ENCODE measurements at places on chromosomes 1 and 21.

- DNase-seq, result no peak
Measured at GRCh38 chr1:172041742-172042141, 200.4 kb downstream of the DNM3 start.

DNA sequence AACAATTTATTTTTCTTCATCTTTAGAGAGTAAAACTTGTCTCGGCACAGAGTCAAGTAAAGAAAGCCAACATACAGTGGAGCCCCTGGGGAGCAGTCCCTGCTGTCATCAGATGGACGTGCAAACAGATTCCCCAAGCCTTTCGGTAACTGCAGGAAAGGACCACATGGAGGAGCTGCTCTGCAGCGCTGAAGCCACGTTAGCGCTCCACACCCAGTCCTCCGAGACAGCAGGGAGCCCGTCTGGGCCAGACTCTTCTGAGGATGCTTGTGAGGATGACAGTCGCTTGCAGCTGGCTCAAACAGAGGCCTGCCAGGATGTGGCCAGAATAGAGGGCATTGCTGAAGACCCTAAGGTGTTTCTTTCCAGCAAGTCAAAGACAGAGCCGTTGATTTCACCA, 77.1 kb upstream of the SCCPDH start:
- no peak for DNase-seq

- no peak for DNase-seq
Measured at GRCh38 chr21:41759926-41760325, 6.9 kb downstream of the RIPK4 start.

GRCh38 chr1:35603468-35603867, 30.4 kb downstream of the TFAP2E start:
- DNase-seq, result no peak

GRCh38 chr1:24929398-24930259, 447 bp downstream of the RUNX3 start:
- DNase-seq, result peak; percentile 30

DNA sequence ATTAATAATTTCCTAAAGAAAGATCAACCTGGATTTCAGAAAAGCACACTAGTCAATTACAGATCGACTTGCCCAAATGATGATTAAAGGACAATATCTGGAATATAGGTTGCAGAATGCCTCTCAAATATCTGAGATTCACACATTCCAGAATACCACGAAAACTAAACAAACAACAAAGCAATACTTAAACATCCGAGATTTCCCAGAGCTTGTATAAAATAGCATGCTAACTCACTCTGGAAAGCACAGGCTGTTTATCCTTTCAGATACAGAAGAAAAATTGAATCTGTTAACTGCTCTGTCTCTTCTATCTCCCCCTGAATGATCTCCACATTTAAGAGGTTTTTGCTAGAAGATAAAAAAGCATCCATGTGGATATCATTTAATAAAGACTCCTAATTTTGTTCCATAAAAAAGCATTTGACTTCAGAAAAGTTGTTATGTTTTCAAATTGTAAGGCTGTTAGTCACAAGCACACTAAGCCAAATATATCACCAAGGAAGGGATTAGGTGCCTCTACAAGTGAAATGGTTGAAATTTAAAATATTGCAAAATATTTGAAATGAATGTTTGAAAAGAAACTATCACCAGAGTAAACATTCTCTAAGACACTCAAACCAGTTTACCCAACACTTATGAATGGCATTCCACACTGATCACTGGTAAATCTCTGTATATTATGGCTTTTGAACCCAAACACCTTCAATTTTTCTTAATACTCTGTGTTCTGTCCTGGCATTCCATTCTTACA, 865.1 kb upstream of the ADAMTS5 start:
- DNase-seq, result no peak

GRCh38 chr1:231844986-231845502, 218.5 kb downstream of the DISC1 start:
- DNase-seq, result no peak

DNA sequence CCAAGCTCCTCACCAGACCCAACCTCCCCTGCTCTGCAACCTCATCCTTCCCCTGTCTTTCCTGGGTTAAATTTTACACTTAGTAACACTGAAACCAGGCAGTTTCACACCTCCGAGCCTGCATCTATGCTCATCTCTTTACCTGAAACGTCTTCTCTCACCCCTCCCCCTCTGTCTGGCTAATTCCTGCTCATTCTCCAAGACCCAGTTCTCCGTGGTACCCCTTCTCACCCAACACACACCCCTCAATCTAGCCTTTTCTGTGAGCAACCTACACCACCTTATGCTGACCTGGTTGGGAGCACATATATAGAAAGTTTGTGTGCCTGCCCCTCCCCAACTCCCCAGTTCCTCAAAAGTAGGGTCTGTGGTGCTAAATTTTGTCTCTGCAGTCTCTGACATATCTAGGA, 3.7 kb upstream of the KIAA1614 start:
- no peak for DNase-seq

DNA sequence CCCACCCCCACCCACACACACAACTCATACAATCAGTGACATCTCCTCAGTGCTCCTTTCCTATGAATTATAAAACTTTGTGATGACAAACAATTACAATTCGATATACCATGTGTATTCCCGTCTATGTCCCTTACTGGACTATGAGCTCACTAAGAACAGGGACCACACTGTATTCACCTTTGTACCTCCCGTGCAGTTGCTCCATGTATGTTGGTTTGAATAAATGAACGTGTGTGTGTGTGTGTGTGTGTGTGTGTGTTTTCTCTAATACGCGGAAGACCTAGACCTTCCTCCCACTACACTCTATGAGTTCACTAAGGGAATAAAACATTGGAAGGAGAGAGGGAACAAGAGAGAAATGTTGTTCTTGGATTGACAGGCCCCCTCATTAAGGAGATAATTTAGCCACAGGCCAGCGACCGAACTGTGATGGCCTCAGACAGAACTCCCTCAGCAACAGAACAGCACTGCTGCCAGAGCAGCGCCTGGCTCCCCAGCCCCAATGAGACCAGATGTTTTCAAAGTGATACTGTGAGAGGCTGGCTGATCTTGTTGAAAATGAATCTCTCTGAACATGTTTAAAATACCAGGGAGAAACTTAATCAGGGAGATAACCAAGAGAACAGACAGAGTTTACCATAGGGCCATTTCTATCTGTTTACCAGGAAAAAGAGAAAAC, 21.7 kb downstream of the BCAR3 start:
- no peak for DNase-seq

Measured in activated T-cell treated with anti-CD3 and anti-CD28 coated beads, Interleukin-2, amount 50 U/mL, for 4 hours (primary cell).